ENCODE measurements at places on chromosomes 2 and 18.

- DNase-seq: no peak
These were observed 1.7 kb downstream of the ROCK2 start for GRCh38 chr2:11342551-11343367.

- no peak for DNase-seq
These were observed 11.5 kb downstream of the TRIP12 start for GRCh38 chr2:229910147-229910831.

GRCh38 chr2:219627103-219628100, at the start of gene SLC4A3:
Gene SLC4A3 (plus strand): TSS chr2:219627630. CDS start chr2:219627993, 363 bp downstream.
- no peak for DNase-seq

DNA sequence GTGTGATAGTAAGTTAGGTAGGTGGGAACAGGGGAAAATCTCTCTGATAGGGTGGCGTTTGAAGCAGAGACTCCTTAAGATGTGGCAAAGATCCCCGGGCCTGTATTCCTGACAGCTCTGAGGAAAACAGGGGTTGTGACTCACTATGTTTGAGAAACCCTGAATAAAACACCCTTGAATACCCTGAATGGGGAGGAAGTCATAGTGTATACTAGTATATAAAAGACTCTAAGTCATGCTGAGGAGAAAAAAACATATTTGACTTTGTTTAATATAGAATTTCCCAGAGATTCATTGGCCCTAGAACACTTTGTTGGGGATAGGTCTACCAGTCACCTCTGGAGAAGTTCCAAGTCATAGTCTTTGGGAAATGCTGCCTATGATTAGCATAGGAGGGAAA, 590.9 kb downstream of the IRS1 start:
- no peak for DNase-seq

GRCh38 chr2:168603439-168603961, 147.4 kb downstream of the CERS6 start:
- DNase-seq: no peak

- DNase-seq: no peak
These were observed 400.6 kb downstream of the THSD7B start for GRCh38 chr2:137165968-137166367.

- no peak for DNase-seq
These were observed 63.8 kb downstream of the TMEM237 start for GRCh38 chr2:201579536-201579935.

GRCh38 chr2:88608184-88608583, 19.1 kb downstream of the EIF2AK3 start:
- DNase-seq: no peak

DNA sequence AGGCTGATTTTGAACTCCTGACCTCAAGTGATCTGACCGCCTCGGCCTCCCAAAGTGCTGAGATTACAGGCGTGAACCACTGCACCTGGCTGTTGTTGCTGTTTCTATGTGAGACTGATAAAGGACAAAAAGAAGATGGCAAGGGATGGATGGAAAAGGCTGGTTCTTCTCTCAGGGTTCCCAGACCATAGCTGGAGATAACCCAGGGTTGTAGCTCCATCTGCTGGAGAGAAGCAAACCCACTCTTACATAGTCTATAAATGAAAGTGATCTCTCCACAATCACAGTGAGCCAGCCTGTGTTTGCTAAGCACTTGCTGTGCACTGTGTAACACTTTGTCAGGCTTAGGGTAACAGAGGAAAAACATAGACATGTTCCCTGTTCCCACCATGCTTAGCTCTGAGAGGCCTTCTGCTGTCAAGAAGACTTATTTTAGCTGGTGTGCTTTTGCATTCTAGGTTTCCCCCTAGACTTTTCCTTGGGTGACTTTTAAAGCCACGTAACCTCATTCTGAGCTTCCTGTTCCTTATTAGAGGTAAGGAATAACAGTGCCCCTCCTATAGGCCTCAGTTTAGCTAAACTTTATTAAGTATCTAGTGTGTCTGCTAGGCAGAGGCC, 49.7 kb downstream of the LIMS1 start:
- no peak for DNase-seq

DNA sequence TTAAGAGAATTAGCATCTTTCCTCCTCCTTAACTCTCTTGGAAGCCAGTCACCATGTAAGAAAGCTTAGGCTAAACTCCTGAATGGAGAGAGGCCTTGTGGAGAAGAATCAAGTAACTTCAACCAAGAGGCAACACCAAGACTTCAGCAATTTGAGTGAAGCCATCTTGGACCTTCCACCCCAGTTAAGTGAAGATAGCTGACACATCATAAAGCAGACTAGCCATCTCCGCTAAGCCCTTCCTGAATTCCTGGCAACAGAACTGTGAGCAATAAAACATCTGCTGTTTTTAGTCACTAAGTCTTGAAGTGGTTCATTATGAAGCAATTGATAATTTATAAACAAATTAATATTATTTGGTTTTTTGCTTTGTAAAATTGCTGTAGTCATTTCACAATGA, 1.5 kb upstream of the ZNF397 start:
- DNase-seq: no peak

- no peak for DNase-seq
These were observed 800.1 kb downstream of the SATB2 start for GRCh38 chr2:198657512-198658121.

DNA sequence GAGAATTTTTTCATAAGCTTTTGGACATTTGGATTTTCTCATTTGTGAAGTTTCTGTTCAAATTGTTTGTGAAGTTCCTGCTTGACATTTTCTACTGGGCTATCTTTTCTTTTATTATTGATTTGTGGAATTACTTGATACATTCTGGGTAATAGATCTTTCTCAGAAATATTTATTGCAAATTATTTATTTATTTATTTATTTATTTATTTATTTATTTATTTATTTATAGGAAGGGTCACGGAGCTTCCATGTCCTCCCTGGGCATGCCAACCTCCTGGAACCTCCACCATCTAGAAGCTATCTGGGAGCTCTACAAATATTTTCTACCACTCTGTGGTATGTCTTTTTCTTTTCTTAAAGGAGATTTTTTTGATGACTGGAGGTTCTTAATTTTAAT, 25.7 kb upstream of the SERPINB7 start:
- DNase-seq: no peak

DNA sequence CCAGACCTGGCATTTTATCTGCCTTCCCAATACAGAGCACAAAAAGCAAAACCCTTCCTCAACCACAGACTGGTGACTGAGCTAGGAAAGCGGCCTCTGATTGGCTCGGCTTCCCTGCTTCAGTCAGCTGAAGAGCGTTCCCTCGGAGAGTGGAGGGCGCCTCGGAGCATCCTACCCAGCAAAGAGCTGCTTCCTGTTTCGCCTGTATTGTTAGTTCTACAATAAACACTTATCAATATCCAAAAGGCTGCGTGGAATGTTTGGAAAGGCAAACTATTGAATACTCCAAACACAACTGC, 125.0 kb downstream of the CACNB4 start:
- DNase-seq: no peak

GRCh38 chr2:25213229-25213628, 44.8 kb upstream of the POMC start:
- DNase-seq: no peak

DNA sequence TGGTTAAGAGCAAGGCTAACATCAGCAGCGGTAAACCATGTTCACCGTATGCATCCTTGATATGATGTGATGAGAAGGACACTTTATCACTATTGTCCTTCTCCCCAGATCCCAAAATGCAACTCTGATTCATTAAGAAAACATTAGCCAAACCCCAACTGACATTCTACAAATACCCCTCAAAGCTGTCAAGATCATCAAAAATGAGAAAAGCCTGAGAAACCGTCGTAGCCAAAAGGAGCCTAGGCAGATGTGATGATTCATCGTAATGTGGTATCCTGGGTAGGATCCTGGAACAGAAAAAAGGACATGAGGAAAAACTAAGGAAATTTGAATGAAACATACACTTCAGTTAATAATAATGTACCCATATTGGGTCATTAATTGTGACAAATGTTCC, 67.3 kb upstream of the ST6GAL2 start:
- no peak for DNase-seq

DNA sequence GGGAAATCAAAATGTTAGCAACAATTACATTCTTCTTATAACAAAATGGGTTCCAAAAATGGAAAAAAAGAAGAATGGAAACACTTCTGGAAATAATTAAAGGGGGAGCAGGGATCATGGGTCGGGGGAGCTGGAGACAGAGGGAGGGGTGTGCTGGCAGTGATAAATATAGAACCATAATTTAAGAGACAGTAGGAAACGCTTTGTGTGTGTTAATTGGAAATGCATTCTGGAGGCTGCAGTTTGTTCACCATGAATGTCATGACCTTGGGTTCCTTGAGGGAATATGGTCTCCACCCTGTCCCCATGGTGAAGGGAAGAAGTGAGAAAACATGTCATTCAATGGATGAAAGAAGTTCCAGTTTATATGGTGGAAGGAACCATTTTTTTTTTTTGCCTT, 540.7 kb downstream of the TNS1 start:
- no peak for DNase-seq

GRCh38 chr2:181798022-181798421, 93.5 kb upstream of the ITPRID2 start:
- DNase-seq: no peak

GRCh38 chr2:173831312-173832229, 133.6 kb downstream of the SP3 start:
- no peak for DNase-seq

- DNase-seq: no peak
These were observed 44.0 kb downstream of the PDCL3 start for GRCh38 chr2:100606726-100607343.

GRCh38 chr2:10863837-10864236, 47.9 kb upstream of the KCNF1 start:
- no peak for DNase-seq

GRCh38 chr2:100038011-100038410, 104.4 kb downstream of the AFF3 start:
- no peak for DNase-seq

- DNase-seq: no peak
These were observed 464 bp upstream of the TLX2 start for GRCh38 chr2:74513605-74514367.

GRCh38 chr2:61978522-61978921, 73.0 kb downstream of the COMMD1 start:
- DNase-seq: no peak

DNA sequence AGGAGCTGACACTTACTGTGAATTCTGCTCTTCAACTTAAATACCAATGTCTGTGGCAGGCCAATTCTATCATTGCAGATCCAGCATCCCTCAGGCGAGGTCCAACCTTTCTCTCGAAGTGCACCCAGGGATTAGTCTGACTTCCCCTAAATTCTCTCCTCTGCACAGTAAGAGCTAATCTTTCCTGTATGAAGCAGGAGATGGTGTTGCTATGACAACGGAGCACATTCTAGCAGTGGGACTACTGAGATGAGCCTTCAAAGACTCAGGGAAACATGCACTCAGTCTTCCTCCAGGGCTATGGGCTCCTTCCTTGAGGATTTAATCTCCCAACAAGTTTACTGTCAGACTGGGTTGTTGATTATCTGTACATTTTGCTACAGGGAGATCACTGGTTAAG, 176.3 kb downstream of the NOL4 start:
- DNase-seq: no peak

GRCh38 chr2:186895451-186895850, 46.5 kb upstream of the ZSWIM2 start:
- DNase-seq: no peak

DNA sequence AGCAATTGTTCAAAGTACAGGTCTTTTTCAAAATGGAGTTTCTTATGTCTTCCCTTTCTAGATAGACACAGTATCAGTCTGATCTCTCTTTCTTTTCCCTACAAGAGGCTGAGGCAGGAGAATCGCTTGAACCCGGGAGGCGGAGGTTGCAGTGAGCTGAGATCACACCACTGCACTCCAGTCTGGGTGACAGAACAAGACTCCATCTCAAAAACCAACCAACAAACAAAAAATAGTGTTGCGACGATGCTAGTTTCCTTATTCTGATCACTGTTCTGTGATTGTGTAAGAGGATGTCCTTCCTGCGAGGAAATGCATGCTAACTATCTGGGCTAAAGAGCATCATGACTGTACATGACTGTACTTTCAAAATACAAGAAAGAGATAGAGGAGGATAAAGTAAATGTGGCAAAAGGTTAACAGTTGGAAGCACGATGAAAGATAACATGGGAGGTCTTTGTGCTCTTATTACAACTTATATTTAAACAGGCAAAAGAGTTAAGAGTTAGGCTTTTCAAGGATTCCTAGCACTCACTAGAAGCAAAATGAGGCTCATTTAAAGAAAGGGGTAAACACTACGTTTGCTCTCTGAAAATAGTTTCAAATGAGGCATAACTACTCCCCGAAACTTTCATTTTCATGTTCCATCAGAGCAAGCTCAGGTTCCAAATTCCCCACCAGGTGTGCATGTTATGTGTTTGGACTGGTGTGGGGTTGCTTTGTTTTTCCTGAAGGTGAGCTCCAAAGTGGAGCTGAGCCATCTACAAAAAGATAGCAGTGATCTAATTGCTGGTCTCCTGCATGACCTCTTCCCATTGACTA, 23.8 kb downstream of the SOWAHC start:
- no peak for DNase-seq

DNA sequence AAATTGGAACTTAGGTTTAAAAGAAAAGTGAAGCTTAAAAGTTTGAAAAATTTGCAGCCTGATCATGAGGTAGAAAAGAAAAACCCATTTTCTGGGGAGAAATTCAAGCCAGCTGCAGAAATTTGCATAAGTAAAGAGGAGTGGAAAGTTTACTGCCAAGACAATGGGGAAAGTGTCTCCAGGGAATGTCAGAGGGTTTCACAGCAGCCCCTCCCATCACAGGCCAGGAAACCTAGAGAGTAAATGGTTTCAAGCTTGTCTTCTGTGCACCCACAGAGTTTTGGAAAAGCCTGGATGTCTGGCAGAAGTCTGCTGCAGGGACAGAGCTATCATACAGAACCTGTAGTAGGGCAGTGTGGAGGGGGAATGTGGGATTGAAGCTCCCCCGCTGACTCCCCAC, 254.0 kb upstream of the FSIP2 start:
- no peak for DNase-seq

GRCh38 chr2:65388596-65389390, 43.6 kb downstream of the SPRED2 start:
- no peak for DNase-seq

- peak; percentile 49 for DNase-seq
These were observed 598 bp upstream of the WBP1 start for GRCh38 chr2:74457549-74458131.

DNA sequence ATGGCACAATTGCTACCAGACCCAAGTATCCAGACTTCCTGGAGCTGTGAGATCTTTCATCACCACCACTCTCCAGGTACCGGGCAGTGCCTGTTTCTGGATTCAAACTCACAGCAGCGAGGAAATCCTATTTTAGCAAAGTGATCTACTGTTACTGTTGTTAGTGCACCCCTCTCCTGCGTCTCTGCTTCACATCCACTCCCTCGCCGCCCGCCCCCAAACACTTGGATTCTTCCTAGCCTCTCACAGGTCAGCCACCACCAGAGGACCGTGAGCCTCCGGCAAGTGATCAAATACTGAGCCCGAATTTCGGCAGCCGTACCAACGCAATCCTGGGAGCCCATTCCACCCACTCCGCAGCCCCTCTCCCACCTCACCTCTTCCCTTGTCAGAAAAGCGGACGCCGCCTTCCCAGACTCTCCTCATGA, 519 bp downstream of the METTL4 start:
- peak; percentile 59 for DNase-seq

Data from activated naive CD4-positive, alpha-beta T cell (primary cell).